ENCODE measurements at places on chromosomes 5 and 9.

DNA sequence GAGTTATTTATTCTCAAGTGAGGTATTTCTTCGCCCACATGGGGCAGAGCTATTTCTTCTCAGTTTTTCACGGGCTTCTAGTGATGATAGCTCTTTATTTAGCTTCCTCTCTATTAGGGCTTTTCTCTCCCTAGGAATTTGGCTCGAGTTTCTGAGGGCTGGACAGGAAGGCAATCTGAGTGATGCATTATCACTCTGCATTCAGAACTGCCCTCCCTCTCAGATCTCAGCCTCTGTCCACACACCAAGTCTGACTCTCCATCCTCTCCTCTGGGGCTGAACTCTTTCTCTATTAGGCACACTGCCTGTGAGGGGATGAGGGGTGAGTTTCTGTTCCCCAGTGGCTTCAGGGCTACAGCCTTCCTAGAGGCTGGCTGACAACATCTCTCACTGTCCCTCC lies 14.9 kb upstream of the SCAMP1 start:
- DNase-seq = peak; percentile 46

DNA sequence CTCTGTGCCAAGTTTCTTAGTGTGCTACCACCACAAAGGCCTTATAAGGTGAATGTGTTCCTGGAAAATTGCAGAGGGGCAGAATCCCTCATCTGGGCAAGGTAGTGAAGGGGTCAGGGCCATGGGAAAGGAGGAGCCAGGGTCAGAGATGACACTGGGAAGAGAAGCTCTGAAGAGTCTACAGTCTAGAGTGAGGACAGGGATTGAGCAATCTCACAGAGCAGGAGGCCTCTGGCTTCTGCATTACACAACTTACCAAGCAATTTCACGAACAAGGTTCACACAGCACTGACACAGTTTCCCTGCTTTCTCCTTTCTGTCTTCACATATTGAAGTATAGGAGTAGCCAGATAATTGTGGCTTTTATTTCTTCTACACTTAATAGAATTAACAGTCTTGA lies 24.5 kb upstream of the IDNK start:
- DNase-seq = no peak

- DNase-seq = no peak
Measured at GRCh38 chr5:100832252-100833230, 70.5 kb downstream of the ST8SIA4 start.

GRCh38 chr5:62780888-62781287 lies 202.3 kb downstream of the LRRC70 start:
- no peak for DNase-seq

GRCh38 chr5:67426961-67427849 lies 230.6 kb upstream of the CD180 start:
- DNase-seq = no peak

- no peak for DNase-seq
Measured at GRCh38 chr9:110283751-110284150, 27.4 kb upstream of the TXN start.

DNA sequence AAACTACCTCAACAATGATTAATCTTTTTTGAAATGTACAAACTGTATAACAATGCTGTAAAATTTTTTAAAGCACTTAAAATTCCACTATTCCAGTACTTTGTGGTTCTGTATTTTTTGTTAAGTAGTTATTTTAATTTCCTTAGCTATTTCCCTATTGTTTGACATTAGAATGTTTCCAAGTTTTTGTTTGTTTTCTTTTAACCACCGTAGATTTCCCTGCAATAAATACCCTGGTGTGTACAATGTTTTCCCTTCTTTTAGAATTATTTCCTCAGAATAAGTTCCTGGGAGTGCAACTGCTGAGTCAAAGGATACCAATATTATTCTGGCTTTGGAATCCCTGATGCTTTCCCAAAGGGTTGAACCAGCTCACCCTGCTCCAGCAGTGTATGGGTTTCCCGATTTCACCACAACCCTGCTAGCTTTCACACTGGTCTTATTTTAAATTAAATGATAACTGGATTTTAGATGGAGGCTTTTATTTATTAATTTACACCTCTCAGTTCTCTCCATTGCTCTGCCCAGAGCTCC lies 20.6 kb upstream of the ANGPTL2 start:
- DNase-seq = no peak

GRCh38 chr9:101388507-101388993 lies 3.7 kb upstream of the BAAT start:
- no peak for DNase-seq

- DNase-seq = no peak
Measured at GRCh38 chr5:91052977-91053740, 330.0 kb downstream of the ARRDC3 start.

- DNase-seq = no peak
Measured at GRCh38 chr9:88952976-88953375, 38.3 kb upstream of the S1PR3 start.
